ENCODE measurements at places on chromosomes 7 and 10.

DNA sequence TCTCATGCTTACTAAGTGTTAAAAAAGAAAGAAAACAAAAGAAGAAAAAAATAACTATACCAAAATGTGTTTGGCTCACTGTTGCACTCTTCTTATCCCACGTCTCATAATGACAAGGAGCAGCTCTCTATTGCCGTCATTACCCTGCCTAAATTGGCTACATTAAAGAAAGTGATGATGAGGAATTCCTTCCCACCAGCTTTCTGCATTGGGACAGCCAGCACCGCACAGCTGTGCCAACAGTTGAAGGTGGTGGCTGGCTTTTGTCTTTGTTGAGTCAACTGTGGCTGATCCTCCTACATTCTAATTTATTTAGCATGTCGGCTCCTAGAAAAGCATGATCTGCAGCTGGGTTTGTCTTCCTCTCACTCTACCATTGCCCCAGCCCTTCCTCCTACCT lies 751.8 kb downstream of the KCNMA1 start:
- DNase-seq = no peak

DNA sequence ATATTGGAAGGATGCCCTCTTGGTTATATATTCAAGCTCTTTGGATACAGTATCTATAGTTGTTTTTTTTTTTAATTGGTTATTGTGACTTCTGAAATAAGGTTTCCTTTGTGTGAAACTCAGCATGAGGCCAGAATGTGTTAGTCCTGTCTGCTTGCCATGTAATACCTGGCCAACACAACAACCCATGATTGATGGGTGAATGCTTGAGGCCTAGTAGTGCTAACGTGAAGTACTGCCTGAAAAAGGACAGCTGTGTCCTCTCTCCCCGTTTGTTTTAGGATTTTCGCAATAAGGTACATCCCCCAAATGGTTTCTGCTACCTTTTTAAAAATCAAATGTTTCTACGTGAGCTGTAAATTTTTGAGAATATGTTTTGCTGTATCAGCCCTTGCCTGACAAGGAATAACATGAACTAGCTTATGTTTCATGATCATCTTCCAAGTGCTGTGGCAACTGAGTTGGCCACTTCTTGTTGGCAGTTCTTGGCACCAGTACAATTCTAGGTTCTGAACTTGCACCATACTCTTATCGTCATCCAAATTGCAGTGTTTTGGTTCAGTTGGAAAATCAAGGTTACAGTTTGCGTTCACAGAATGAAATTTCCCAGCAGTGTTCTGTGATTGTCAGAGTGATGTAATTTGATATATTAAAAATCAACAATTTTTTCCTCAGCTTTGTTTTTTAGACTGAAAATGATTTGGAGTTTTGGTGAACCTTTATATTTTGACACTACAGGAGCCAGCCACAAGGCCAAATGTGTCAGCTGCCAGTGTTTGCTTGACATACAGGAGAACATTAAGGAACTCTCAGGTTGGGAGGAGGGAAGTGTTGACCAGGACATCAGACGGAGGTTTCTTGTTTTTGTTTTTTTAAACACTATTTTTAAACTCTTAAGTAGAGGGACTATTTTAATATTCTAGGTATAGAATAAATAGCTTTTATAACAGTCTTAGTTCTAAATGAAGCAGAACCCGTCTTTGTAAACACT lies 13.5 kb upstream of the ASCC1 start:
- DNase-seq = no peak

GRCh38 chr10:128981881-128982615 lies 485.0 kb upstream of the MGMT start:
- no peak for DNase-seq

- no peak for DNase-seq
These were observed 441 bp downstream of the FBH1 start for GRCh38 chr10:5890452-5890915.

DNA sequence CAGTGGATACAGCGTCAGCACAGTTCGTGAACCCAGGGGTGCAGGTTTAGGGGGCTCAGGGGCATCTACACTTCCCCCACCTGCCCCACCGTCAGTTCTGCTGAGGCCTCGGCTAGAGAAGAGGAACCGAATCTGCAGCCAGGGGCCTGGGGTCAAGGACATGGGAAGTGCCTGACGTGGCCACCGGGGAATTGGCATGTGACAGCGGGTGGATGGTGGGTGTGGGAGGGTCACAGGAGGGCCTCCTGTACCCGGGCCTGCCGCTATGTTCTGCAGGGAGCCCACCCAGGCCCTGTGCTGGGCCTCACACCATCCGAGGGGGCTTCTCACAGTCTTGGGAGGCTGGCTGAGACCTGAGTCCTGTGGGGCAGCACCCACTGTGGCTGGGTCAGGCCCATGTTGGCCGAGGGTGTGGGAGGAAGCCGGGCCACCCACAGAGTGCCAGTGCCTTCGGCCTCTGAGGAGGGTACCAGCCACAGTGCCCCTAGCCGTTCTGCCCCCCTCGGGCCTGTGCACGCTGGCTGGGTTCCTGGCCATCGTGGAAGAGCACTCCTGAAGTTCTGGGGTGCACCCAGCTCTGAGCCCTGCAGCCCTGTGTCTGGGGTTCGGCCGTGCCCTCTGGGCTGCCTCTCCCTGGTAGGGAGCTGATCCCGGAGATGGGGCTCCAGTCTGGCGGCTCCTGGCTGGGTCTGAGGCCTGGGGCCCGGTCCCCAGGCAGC lies 5.9 kb downstream of the TTYH3 start:
- DNase-seq = no peak

GRCh38 chr10:9921544-9921943 lies 1096.1 kb upstream of the CELF2 start:
- no peak for DNase-seq

- no peak for DNase-seq
These were observed 17.8 kb upstream of the CCDC3 start for GRCh38 chr10:13019280-13019679.

GRCh38 chr7:8236780-8237407 lies 25.1 kb downstream of the ICA1 start:
- DNase-seq = no peak

- DNase-seq = no peak
These were observed 20.0 kb downstream of the GLI3 start for GRCh38 chr7:42217053-42217452.

DNA sequence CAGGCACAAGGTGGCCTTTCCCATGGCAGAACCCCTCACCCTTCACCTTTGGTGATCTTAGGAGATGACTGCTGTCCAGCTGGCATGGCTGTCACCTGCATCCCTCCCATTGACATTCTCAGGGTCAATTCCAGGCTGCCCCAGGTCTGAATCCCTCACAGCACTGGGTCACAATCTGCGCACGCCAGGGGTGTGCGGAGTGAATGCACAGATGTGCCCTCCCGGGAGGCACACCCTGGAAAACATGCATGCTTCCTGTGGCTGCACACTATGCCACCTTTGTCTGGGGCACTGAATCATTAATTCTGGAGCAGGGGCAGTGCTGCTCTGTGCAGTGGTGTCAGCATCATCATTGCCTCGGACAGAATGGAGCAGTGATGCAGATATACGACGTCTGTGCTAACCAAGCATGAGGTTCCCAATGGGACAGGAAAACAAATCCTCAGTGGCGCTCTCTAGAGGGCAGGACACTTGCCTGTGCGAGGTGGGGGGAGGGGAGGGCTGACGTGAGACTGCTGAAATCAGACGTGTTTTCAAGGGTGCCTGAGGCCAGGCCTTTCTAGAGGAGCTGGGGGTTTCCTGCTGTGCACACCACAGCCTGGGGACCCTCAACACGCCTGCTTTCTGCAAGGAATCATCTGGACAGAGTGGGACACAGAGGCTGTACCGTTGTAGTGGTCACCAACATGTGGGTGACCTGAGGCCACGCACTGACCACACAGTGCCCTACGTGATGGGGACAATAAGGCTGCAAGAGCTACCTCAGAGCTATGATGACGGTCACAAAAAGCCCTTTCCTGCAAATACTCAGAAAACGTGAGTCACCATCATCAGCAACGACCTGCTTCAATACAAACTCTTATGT lies 77.9 kb downstream of the HIPK2 start:
- no peak for DNase-seq
